ENCODE measurements at places on chromosomes 5 and 9.
A peak's percentile ranks its signal among the peaks of the same experiment; 100 is the strongest.

- DNase-seq: no peak
Measured at GRCh38 chr5:16855485-16855884, 80.6 kb downstream of the MYO10 start.

GRCh38 chr5:130324953-130325671 lies 420.8 kb downstream of the CHSY3 start:
- no peak for DNase-seq

GRCh38 chr9:94865582-94866452 lies 139.3 kb downstream of the AOPEP start:
- DNase-seq: no peak

DNA sequence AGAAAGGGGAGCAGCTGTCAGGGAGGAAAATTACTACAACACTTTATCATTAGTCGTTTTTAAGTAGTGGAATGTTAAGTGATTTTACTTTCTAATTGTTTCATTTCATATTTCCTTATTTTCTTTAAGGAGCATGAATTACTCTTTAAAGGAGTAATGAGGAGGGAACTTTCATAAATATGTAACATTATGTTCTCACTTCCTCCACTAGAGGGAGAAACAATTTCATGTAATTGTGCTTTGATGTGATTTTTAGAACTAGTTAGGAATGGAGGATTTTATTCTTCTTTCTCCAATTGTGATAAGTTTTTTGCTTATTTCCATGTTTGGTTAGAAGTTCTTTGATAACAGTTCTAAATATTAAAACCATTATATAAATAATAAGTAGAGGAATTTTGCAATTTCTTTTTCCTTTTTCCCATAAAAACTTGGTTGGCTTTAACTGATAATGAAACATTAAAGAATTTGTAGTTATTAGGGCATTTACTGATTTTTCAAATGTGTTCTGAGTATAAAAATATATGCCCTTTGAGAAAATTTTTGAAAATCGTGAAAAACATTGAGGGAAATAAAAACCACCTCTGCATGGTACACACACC lies 25.6 kb downstream of the CEP78 start:
- no peak for DNase-seq

DNA sequence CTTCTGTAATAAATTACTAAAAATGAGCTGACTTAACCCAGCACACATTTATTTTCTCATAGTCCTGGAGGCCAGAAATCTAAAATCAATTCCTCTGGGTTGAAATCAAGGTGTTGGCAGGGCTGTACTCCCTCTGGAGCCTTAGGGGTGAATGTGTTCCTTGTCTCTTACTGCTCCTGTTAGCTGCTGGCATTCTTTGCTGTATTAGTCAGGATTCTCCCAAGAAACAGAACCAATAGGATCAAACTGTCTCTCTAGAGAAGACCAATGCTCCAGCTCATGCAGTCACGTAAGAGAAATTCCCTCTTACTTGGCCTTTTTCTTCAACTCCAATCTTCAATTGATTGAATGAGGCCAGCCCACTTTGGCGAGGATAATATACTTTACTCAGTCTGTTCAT lies 15.3 kb upstream of the CD180 start:
- no peak for DNase-seq

GRCh38 chr5:127367946-127368465 lies 77.4 kb downstream of the MEGF10 start:
- no peak for DNase-seq

DNA sequence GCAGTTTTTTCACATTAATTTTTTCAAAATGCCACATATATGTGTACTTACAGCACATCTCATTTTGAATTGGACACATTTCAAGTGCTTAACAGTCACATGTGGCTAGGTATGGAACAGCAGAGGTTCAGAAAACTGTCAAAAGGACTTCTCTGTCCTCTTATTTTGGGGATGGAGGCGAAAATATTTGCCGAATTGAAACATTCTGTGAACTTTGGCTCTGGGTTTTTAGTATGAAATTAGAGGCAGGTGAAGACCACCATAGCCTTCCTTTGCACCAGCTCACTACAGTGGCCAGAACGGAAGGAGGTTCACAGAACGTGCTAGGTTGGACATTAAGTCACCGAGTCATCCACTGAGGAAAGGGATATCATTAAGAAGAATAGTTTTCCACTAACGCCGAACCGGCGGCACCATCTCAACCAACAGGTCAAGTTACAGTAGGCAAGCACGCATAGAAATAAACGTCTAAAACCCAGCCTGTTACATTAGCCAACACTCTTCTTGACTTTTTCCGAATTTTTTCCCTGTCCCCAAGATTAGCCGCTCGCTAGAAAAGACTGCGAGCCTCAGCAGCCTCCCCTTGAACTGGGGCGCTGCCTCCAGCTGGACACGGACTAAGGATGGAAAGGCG lies 1.8 kb upstream of the TLE4 start:
- no peak for DNase-seq

DNA sequence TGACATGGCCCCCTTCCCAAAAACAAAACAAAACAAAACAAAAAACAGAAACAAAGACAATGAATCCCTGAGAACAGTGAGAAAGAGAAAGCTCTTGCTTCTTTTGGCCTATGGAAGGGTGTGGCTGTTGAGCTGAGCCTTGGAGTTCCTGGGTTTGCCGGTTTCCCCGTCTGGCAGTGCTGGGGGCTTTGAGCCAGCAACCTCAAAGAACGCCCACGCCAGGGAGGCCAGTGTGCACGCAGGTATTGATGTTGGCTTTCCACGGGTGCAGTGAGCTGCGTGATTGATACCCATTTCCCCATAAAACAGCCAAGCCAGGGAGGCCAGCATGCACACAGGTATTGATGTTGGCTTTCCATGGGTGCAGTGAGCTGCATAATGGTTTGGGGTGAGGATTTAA lies 8.3 kb upstream of the LCN1 start:
- no peak for DNase-seq

- no peak for DNase-seq
Measured at GRCh38 chr5:145902421-145902820, 29.6 kb upstream of the GRXCR2 start.

- no peak for DNase-seq
Measured at GRCh38 chr5:158007336-158007735, 148.4 kb upstream of the CLINT1 start.

DNA sequence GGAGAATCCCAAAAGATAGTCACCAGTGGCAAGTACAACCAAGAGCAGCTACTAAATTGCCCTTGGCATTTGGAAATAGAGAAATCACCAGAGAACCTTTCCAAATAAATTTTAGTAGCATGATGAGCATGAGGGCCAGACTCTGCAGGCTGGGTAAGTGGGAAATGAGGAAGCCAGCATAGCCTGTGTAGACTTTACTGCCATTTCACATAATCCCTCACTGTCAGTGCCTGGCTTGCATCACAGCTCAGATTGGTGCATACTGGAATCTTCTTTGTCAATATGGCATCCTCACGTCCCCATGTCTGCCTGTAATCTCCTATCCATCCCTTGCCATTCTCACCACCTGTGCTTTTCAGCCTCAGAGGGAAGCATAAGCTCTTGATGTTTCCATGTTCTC lies 14.5 kb downstream of the GRAMD2B start:
- no peak for DNase-seq

DNA sequence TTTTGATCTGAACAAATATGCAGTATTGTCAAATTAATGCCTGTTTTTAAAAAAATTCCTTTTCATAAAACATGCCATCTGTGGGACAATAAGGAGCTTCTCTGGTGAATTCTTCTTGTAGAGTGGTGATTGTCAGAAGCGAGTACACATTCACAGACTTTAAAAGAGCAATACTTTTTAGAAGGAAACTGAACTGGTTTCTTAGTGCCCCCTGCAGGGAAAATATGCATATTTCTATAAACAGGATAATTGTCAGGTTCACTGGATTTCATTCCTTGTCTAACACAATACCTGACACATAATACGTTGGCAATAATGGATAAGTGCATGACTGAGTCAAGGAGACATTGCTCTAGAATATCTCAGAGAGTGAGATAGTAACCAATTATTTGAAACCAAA lies 133.7 kb downstream of the KIF4B start:
- no peak for DNase-seq

DNA sequence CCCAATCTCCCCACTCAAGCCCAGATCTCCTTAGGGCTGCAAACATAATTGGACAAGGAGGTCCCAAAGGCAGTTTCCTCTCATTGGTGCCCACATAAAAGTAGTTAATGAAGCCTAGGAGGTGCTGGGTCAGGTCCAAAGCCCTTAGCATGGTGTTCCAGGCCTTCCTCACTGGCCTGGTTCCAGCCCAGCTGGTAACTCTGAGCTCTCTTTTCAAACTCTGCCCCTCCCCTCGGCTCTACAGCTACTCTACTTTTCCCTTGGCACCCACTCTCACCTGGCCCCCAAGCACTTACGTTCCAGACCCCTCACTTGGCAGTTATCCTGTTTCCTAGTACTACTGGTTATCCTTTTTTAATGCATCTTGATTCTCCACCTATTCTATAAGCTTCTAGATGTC lies 9.9 kb downstream of the SEPTIN8 start:
- no peak for DNase-seq

DNA sequence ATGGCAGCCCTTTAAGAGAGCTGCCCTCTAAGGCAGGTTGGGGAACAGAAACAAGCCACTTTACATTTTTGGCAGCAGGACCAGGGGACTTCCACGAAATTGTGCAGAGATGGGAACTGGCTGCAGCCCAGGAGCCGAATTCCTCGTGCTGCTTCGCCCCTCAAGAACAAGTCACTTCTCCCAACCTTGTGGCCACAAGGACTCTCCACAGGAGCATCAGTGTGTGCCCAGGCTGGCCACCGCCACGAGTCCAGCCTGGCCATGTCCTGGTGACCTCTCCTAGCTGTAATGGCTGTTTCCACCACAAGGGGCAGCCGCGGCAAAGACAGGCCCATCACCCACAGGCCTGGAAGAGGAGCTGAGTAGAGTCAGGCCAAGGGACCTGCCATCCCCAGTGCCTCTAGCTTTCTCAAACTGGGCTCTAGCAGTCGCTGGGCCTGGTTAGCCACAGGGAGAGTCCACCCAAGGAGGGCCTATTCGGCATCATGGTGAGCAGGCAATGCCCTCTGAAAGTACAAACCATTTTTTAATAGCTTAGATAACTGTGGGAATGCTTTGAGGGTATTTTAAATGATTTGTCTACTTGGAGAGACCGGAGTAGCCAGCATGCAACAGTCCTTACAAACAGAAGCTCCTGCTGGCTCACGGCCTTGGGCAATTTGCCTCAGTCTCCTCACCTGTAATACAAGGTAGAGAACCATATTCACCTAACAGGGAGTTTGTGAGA lies 129.0 kb downstream of the COL23A1 start:
- DNase-seq: peak; percentile 10

DNA sequence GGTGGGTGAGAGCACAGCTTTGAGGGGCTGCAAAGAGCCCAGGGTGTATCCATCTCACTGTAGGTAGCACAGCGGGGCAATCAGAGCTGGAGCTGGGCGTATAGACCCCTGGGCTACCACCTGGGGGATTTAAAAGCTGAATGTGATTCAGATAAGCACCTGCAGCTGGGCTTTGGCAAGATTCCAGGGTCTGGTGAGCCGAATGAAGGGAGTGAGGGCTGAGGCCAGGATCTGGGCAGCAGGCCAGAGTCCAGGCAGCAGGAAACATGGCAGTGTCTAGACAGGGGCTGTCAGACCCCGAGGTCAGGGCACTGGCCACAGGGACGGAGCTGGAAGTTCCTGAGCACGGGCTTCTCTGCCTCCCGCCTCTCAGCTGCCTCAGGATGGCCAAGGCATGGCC lies 8.7 kb downstream of the ASS1 start:
- no peak for DNase-seq

DNA sequence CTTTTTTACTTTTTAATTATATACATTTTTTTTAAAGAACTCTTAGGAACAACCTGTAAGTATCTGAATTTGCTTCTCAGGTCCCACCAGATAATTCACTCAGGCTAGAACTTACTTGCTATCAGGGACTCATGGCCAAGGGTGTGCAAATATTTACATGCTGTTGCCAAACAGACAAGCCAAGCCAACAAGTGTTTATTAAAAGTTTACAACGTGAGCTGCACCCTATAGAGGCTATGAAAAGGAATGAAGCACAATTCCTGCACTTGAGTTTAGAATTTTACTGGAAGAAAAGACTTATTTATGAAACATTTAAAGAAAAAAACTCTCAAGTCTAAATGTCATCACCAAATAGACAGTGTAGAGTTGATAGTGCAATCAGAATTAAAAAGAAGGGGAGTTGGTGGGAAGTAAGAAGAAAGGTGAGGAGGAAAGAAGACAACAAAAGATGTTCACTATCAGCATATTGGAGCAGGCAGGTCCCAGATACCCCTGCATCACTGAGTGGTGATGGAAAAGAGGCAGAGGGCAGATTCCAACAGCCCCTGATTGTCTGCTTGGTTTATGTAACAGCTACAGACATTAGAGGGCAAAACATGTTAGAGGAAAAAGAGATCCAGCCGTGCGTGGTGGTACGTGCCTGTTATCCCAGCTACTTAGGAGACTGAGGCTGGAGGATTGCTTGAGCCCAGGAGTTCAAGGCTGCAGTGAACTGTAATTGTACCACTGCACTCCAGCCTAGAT lies 32.8 kb downstream of the SH3RF2 start:
- DNase-seq: no peak

DNA sequence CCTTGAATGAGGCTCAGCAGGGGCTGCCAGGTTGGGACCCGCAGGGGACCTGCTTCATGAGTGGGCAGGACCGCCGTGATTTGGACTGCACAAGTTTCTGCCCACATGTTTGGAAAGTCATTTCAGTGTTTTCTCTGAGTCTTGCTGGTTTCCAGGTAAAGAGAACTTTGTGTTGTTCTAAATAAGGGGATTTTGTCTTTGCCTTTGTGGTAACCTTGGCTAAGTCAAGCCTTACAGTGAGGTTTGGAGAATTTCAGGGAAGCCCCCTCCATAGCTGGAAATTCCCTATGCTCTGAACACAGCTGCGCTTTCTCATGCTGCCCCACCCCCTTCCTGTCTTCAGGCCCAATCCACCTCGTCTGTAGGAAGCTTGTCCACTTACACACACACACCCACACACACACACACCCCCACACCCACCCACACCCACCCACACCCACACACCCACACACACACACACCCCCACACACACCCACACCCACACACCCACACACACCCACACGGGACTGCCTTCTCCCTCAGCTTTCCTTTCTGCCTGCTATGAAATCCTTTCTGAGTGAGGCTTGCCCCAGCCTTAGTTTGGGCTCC lies 270.1 kb downstream of the HSPA4 start:
- DNase-seq: no peak

- DNase-seq: no peak
Measured at GRCh38 chr5:69498384-69498783, 5.8 kb downstream of the OCLN start.

DNA sequence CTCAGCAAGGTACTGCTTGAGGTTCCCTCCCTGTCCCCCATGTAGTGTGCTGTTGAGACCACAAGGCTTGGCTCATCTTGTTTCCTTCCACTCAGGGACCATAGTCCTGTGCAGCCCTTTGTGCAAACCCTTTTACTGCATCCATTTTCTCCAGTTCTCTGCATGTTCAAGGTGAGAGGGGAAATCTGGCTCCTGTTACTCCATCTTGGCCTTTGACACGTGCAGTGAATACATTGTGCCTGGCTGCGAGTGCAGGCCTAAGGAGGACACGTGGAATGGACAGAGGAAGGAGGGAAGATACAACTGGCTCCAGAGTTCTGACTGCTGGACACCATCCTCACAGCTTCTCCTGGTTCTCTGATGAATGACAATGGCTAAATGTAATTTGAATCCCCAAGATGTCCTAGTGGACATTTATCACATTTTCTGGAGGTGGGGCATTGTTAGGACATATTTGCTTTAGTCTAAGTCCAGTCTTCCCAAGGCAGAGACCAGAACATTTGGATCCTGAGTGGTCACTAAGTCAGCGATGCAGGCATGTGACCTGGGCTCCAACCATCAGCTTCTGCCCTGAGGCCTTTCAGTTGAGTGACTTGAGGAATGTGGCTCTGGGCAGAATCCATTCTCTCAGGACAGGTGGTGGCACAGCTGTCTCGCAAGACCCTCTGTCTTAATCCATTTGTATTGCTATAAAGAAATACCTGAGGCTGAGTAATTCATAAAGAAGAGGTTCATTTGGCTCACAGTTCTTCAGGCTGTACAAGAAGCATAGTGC lies 189.0 kb upstream of the DAP start:
- DNase-seq: no peak

Measured in stimulated activated CD4-positive, alpha-beta T cell treated with anti-CD3 and anti-CD28 coated beads, TNF-alpha, amount 100 ng/mL, for 1 hour (primary cell).